Astrocyte of the cerebellum (primary cell): ENCODE measurements at places on chromosomes 2 and 18.

- DNase-seq, result no peak
Observed at GRCh38 chr18:8584798-8585197, 24.4 kb upstream of the RAB12 start.

DNA sequence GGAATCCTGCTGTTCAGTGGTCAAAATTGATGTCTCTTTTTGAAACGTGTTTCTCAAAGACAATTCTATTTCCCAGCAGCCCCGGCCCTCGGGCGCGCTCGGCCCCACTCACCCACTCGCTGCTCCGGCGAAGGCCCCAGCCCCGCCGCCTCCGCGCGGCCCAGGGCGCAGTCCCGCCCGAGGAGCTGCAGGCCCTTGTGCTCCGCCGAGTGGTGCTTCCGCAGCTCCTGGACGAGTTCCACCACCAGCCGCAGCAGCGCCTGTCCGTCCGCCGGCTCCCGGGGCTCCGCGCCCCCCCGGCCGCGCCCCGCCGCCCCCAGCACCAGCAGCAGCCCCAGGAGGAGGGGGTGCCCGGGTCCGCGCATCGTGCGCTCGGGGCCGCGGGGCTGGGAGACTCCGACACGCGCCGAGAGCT lies 413 bp downstream of the ALKAL2 start:
- no peak for DNase-seq

- DNase-seq, result no peak
Observed at GRCh38 chr2:123518367-123518766, 506.7 kb upstream of the CNTNAP5 start.

GRCh38 chr2:43890855-43891254 lies 52.1 kb downstream of the ABCG8 start:
- no peak for DNase-seq

GRCh38 chr18:78582181-78582709 lies 397.4 kb upstream of the SALL3 start:
- DNase-seq, result no peak

DNA sequence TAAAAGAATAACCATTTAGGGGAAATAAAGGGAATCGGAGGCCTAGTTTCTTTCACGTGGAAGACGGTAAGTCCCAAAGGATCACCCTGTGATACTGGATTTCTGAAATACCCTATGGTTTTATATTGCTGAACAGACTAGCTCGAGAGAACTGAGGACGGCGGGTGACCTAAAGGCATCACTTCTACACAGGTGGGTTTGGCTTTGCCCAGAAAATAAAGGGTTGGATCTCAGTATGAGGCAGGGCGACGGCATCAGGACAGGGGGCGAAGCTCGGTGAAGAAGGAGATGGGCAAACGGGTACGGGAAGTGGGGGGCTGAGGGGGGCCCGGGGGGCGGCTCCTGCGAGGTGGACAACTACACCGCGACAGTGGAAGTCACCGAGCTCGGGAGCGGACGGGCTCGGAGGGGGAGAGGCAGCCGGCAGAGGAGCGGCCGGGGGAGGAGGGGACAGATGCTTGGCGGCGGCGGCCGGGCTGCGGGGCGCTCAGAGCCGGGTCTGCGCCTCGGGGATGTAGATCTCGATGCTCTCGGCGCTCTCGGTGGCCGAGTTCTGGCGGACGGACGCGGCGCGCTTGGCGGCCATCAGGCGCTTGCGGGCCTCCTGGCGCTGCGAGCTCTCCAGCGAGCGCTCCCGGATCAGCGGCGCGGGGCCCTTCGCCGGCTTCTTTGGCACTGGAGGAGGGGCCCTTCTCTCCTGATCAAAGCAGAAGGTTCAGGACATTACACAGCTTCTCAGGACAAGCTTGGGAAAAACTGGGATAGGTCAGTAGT lies 48.9 kb downstream of the TGIF1 start:
- DNase-seq, result no peak

GRCh38 chr2:221655300-221655699 lies 83.2 kb upstream of the EPHA4 start:
- no peak for DNase-seq

- DNase-seq, result peak; percentile 15
Observed at GRCh38 chr2:201116115-201116958, at the start of gene CFLAR. Gene CFLAR (plus strand): TSS chr2:201116164. CDS start chr2:201129866, 13,702 bp downstream.

- no peak for DNase-seq
Observed at GRCh38 chr2:237691029-237691907, 63.9 kb downstream of the LRRFIP1 start.

GRCh38 chr2:57685032-57685431 lies 361.6 kb upstream of the VRK2 start:
- no peak for DNase-seq

DNA sequence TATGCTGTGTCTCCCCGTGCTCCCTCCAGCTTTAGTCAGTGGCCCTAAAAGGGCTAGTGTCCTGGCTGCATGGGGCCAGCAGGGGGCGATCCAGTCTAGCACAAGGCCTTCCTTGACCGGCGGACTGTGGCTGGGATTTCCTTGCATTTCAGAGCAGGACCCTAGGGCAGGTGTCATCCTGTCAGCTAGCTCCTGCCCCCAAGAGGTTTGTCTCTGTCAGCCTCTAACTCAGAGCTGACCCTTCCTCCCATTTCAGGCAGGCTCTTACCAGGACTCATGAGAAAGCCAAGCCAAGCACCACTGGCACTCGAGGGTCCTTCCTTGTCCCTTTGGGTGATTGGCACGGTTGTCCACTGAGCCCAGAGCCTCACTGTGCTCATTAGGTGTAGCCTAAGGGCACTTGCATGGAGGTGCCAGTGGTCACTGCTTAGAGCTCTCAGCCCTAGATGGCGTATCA lies 140.3 kb downstream of the RPIA start:
- no peak for DNase-seq

- no peak for DNase-seq
Observed at GRCh38 chr2:64065516-64065915, 46.3 kb upstream of the VPS54 start.

DNA sequence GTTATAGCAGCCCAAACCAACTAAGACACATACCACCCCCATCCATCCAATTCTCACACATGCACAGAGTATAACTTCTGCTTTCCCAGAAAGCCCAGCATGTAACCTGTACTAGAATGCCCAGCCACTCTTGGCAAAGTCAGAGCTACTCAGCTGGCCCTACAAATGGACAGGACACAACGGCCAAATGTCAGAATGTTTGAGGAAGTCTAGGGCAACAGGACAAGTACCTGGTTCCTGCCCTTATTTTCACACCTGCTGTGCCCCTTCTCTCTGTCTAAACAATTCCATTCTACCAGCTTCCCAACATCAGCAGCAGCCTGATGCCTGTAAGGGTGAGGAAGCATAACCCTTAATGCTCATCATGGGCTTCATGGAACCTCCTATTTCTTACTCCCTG lies 15.1 kb upstream of the BZW1 start:
- DNase-seq, result no peak

DNA sequence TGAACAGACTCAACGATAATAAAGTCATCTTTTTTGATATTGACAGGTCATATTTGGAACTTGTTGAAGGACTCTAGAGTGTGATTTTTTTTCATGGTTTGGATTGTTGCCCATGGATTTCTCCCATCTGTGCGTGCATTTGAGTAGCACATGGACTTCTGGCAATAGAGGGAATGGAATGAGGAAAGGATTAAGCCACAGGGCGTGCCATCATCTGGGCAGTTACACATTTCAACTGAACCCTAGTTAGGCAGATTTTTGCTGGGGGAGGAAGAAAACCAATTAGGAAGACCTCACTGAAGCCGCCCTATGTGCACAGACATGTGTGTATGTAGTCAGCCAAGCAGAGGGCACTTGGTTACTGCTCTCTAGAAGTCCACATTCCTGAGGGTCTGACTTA lies 72.6 kb downstream of the TPGS2 start:
- DNase-seq, result no peak

- no peak for DNase-seq
Observed at GRCh38 chr18:78196280-78196679, 783.3 kb upstream of the SALL3 start.

- DNase-seq, result no peak
Observed at GRCh38 chr2:172488556-172488955, 61.2 kb downstream of the ITGA6 start.

- DNase-seq, result no peak
Observed at GRCh38 chr18:48639772-48640432, 101.1 kb downstream of the CTIF start.

DNA sequence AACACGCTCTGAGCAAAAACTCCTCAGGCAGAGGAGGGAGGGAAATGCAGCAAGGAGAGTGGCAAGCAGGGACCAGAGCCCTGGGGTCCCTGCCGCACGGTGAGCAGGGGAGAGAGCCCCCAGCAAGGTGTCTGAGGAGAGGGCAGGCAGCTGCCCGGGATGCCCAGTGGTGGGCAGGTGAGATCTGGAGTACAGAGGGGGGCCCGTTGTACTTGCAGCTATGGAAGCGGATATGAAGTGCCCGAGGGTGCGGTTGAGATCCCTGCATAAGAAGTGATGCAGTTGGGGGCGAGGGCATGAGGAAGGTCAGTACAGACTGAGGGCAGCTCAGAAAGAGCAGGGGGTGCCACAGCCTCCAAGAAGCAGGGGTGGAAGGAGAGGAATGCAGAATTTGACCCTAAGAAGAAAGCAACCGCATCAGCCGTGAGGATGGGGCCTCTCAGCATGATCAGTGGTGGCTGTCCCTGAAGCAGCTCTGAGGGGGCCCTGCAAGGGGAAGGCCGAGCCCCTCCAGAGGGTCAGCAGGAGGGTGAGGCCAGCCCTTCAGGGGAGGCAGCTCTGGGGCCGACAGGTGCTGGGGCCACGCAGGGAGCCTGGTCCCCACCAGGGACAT lies 29.4 kb downstream of the MTERF4 start:
- no peak for DNase-seq

GRCh38 chr2:200172521-200172920 lies 134.0 kb upstream of the SPATS2L start:
- DNase-seq, result no peak

GRCh38 chr2:73114273-73114867 lies 1.6 kb upstream of the RAB11FIP5 start:
- DNase-seq, result no peak

- no peak for DNase-seq
Observed at GRCh38 chr18:2028986-2029385, 542.3 kb downstream of the METTL4 start.

DNA sequence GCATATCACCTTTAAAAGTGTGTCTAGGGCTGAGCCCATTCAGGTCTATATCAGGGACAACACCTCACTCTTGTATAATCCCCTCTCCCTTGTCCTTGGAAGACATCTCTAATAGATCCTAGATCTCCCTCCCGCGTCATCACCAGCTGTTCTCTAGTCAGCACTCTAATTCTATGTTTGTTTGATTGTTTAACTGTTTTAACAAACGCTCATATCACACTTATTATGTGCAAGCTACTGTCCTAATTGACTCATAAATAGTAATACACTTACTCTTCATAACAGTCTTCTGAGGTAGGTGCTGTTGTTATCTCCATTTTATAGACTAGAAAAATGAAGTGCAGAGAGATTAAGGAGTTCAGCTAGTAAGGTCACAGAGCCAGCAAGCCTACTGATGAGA lies 1.6 kb upstream of the ERMN start:
- no peak for DNase-seq

- no peak for DNase-seq
Observed at GRCh38 chr2:7800031-7800430, 881.8 kb upstream of the ID2 start.

DNA sequence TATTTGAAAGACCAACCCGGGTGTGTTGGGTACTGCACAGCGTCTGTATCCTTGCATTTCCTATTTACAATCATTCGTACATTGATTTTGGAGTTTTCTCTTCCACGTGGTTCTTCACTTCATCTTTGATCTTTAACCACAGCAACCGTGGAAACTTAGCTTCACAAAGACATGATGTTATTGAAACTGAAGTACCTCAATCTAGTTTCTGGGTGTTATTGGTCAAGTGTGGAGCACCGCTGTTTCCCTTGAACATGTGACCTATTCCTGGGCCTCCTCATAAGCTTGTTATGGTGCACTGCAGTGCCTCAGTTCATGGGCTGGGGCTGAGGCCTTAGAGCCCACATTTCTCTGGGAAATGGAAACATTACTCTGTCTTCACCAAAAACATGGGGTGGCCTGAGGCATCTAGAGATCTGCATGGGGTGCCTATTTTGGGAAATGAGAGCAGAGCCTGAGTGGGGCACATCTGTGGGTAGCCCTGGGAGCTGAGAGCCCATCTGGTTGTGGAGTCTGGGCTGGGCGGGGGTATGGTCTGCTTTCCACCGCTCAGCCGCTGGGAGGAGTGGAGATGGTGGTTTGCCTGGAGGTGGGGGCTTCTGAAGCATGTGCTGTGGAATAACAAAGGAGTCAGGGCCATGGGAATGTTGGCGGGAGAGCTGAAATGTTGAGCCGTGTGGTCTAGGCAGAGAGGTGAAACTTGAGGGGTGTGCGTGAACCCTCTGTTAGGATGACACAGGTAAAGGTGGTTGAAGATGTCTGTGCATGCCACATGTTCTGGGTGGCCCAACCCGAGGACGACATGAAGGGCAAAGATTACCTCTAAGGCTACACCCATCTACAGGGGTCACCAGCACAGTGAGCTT lies 37.4 kb downstream of the ZNF236 start:
- DNase-seq, result no peak

GRCh38 chr18:46657115-46657955 lies at the start of gene LOXHD1:
Gene LOXHD1 (minus strand): TSS chr18:46657220. CDS start chr18:46657033, 187 bp downstream.
- DNase-seq, result no peak

DNA sequence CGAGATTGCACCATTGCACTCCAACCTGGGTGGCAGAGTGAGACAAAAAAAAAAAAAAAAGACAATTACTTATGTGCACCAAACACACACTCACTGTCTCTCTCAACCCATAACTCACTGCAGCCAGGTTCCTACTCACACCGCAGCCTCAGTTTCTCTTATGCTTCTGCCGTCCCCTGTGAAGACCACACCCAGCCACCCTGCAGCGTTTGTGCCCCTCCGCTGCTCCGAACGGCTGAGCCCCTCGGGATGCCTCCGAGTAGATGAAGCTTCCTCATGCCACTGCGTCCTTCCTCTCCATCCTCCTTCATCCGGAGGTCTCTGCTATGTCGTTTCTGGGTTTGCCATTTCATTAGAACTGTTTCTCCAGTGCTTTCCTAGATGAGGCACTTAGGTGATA lies 160.1 kb downstream of the TWIST2 start:
- DNase-seq, result no peak

DNA sequence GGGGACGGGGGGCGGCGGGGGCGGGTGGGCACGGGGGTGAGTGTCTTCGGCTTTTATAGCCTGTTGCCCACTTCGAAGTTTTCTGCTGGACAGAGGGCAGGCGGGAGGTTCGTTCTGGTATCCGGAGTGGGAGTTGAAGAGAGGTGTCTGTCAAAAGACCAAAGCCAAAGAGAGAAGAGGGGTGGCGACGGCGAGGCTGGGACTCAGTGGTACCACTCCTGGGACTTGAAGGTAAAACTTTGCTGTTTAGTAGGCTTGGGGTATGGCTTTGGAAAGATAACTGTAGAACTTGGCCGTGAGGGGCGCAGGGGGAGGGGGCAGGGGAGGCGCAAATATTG lies 215.8 kb upstream of the DTNA start:
- DNase-seq, result no peak

- DNase-seq, result peak; percentile 8
Observed at GRCh38 chr18:10329101-10329500, 125.3 kb upstream of the APCDD1 start.

- no peak for DNase-seq
Observed at GRCh38 chr18:12113999-12114646, 20.5 kb downstream of the ANKRD62 start.

GRCh38 chr18:11859903-11860407 lies 8.7 kb downstream of the CHMP1B start:
- no peak for DNase-seq
